ENCODE measurements at places on chromosomes 1 and 21.

- no peak for DNase-seq
Measured at GRCh38 chr1:54549181-54549924, 1.3 kb downstream of the ACOT11 start.

GRCh38 chr1:85576642-85577418 lies 3.7 kb upstream of the CCN1 start:
- DNase-seq, result peak; percentile 46

DNA sequence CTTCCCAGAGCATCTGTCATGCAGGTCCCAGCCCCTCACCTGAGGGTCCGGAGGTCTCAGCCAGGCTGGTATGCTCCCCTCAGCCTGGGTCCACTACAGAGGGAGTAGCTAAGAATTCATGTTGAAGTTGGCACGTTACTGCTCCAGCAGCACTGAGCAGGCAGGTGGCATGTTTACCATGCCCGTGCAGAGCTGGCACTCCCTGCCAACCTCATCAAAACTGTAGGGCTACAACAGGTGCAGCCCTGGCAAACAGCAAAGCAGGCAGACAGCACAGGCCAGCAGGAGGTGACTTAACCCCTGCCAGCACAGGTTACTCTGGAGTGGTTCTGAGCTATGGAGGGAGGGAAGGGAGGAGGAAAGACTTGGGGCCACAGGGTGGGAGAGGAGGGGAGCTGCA lies 46.4 kb downstream of the NUAK2 start:
- DNase-seq, result no peak

DNA sequence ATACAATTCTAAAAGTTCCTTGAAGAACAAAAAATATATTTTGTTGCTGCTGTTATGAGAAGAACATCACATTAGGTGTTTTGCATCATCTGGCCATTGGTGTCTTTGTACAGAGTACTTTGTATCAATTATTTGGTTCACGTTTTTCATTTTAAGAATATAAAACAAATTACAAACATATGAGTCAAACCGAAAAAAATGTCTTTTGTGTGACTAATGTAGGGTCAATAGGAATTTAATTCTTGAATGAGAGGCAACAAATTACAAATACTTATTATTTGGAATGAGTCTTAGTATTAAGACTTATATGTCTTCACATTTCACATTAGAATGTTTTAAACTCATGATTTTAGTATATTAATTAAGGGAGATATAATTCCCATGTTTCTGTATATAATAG lies 54.8 kb downstream of the NR5A2 start:
- no peak for DNase-seq

GRCh38 chr1:113804421-113805255 lies 7.6 kb downstream of the RSBN1 start:
- no peak for DNase-seq

GRCh38 chr1:72197786-72198185 lies 84.6 kb downstream of the NEGR1 start:
- DNase-seq, result no peak

DNA sequence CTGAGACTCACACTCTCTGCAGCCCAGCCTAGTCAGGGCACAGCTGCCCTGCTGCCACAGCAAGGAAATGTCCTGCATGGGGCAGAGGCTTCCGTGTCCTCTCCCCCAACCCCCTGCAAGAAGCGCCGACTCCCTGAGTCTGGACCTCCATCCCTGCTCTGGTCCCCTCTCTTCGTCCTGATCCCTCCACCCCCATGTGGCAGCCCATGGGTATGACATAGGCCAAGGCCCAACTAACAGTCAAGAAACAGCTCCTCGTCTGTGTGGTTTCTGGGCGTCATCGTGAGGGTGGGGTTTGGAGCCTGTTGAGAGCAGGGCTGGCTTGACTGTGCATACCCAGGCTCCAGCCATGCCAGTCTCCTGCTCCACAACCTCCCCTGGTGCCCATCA lies 19.5 kb downstream of the FAAH start:
- DNase-seq, result no peak

- no peak for DNase-seq
Measured at GRCh38 chr1:45423906-45424678, 66.9 kb downstream of the TESK2 start.

GRCh38 chr1:89998306-89998705 lies 3.4 kb downstream of the ZNF326 start:
- no peak for DNase-seq

GRCh38 chr1:10781137-10781536 lies 15.3 kb downstream of the CASZ1 start:
- DNase-seq, result no peak

GRCh38 chr1:38790422-38791163 lies 69.0 kb downstream of the RRAGC start:
- DNase-seq, result no peak

DNA sequence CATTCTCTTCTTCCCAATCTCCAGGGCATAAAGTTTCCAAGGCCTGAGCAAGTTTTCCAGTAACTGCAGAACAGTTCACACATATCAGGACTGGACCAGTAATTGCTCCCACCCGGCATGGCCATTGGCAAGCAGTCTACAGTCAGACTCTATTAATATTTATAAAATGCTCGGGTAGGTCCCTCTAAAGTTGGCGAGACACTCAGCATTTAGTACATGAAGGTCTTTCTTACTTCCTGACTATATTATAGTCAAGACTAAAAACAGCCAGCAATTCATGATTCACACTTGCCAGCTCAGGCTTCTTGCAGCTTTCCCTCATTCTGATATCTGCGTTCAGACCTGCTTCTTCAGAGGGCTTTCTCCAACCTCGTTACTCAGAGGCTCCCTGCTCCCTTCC lies 25.4 kb downstream of the GADD45A start:
- DNase-seq, result no peak

- no peak for DNase-seq
Measured at GRCh38 chr1:161439280-161440232, 65.7 kb upstream of the FCGR2A start.

- DNase-seq, result no peak
Measured at GRCh38 chr1:157723157-157723556, 22.6 kb upstream of the FCRL3 start.

GRCh38 chr1:41620365-41621169 lies 136.1 kb upstream of the EDN2 start:
- no peak for DNase-seq

- no peak for DNase-seq
Measured at GRCh38 chr1:89041119-89041641, 18.5 kb upstream of the GBP3 start.

- DNase-seq, result peak; percentile 87
Measured at GRCh38 chr1:18926315-18927081, 24.1 kb upstream of the ALDH4A1 start.

GRCh38 chr1:18230840-18231239 lies 123.2 kb downstream of the IGSF21 start:
- DNase-seq, result no peak

GRCh38 chr1:152013664-152014237 lies 20.1 kb upstream of the S100A10 start:
- no peak for DNase-seq

GRCh38 chr21:45060089-45060488 lies 14.3 kb upstream of the ADARB1 start:
- no peak for DNase-seq

GRCh38 chr1:235093013-235093695 lies 35.5 kb downstream of the TOMM20 start:
- DNase-seq, result no peak

GRCh38 chr1:44803312-44804095 lies 3.3 kb downstream of the PLK3 start:
- no peak for DNase-seq

- DNase-seq, result no peak
Measured at GRCh38 chr1:23013657-23014056, 2.0 kb downstream of the TEX46 start.

GRCh38 chr1:26022404-26022779 lies 817 bp downstream of the EXTL1 start:
- no peak for DNase-seq

GRCh38 chr1:87926131-87926830 lies 597.6 kb downstream of the LMO4 start:
- no peak for DNase-seq

DNA sequence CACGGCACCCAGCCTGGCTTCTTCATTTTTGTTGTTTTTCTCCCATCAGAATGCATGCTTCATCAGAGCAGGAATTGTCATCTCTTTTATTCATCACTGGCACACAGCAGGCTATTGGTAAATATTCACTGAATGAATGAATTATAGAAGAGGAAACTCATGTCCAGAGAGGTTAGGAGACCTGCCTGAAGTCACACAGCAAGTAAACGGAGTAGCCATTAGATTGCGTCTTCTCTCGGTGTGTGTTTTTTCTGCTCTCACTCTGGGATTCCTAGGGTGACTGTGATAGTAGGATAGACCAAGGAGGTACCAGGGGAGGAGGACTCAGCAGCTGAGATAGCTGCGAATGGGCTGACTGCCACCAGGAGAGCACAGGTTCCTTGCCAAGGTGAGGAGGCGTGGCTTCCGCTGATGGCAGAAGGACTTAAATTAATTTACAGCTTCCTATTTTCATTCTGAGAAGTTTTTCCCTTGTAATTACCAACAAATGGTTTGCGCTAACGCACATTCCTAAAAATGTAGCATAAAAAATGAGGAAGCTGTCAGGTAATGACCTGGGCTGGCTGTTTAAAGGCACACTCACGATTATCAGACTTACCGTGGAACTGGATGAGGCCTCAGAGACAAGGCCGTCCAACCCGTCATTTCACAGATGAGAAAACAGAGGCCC lies 4.5 kb upstream of the NCMAP start:
- DNase-seq, result no peak

GRCh38 chr1:115402753-115403184 lies 64.7 kb upstream of the NGF start:
- DNase-seq, result no peak

- no peak for DNase-seq
Measured at GRCh38 chr21:41399246-41399800, 26.7 kb upstream of the MX1 start.

Measured in CMK (cell line).